ENCODE measurements at places on chromosomes 2 and 18. TPM values are rescaled to one million over a fixed set of nuclear protein-coding genes. Genes with fewer than 3 reads are reported as not detected.

ABCG5 gene
- total RNA-seq: not detected

ACMSD gene
- not detected for total RNA-seq

HMSD gene
- not detected for total RNA-seq

ST6GAL2 gene
- 15.6 TPM for total RNA-seq

SCN2A gene
- not detected for total RNA-seq

CCBE1 gene
- 10.6 TPM for total RNA-seq

KIAA2012 gene
- not detected for total RNA-seq

FMNL2 gene
- total RNA-seq: 16.3 TPM

GALNT14 gene
- 47.5 TPM for total RNA-seq

SLC11A1 gene
- total RNA-seq: 0.16 TPM

MRPL33 gene
- total RNA-seq: 542 TPM

TEKT4 gene
- not detected for total RNA-seq

OSBPL1A gene
- total RNA-seq: 11.7 TPM

SCG2 gene
- total RNA-seq: 1.4 TPM

HADHA gene
- total RNA-seq: 146 TPM

FOXI3 gene
- total RNA-seq: not detected

ITPRID2 gene
- total RNA-seq: 58.4 TPM

PSTPIP2 gene
- 0.23 TPM for total RNA-seq

NGEF gene
- total RNA-seq: 16.5 TPM

REG3G gene
- not detected for total RNA-seq

RUFY4 gene
- not detected for total RNA-seq

MARCO gene
- total RNA-seq: 0.23 TPM

CXCR4 gene
- total RNA-seq: 0.65 TPM

GALR1 gene
- total RNA-seq: not detected

CCDC195 gene
- not detected for total RNA-seq

LINC00305 gene
- not detected for total RNA-seq

EFHD1 gene
- 2.3 TPM for total RNA-seq

MYOM1 gene
- total RNA-seq: 0.25 TPM

IKZF2 gene
- 0.72 TPM for total RNA-seq

HEATR5B gene
- total RNA-seq: 6.3 TPM

PIEZO2 gene
- 0.64 TPM for total RNA-seq

CNDP1 gene
- total RNA-seq: not detected

GPBAR1 gene
- not detected for total RNA-seq

UGT1A6 gene
- total RNA-seq: 2.3 TPM

APCDD1 gene
- total RNA-seq: not detected

TGFBRAP1 gene
- 14.8 TPM for total RNA-seq

KCMF1 gene
- total RNA-seq: 90.1 TPM

RNF25 gene
- 47.0 TPM for total RNA-seq

CFAP65 gene
- total RNA-seq: 0.32 TPM

CLEC4F gene
- total RNA-seq: not detected

SERPINB10 gene
- total RNA-seq: not detected

MREG gene
- total RNA-seq: 5.7 TPM

TSPYL6 gene
- not detected for total RNA-seq

OSR1 gene
- total RNA-seq: 5.1 TPM
